Astrocyte (in vitro differentiated cells and primary cell): ENCODE measurements at places on chromosomes 11 and 22.

DNA sequence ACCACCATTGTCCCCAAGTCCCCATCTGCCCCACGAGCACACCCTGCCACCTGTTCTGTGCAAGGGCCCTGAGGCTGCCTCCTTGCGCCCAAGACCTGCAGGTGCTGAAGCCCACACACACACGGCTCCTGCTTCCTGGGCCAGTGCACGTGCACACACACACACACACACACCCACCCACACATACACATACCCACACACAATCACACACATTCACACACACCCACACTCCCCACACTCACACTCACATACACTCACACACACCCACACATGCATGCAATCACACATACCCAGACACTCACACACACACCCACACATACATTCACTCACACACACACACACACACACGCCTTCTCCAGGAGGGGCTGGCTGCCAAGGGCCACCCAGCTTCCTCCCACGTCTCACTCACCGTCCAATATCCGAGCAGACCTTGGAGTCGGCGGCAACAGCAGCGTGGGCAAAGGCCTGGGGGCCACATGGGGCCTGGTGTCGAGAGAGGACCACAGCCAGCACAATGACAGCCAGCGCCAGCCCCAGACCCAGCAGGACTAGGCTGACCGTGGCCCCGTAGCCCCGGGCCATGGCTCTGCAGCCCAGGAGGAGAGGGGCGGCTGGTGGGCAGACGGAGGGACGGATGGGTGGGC is 616 bp downstream of the GGT5 start:
- peak; percentile 61 for DNase-seq

- no peak for DNase-seq
Observed at GRCh38 chr11:1992111-1992510, 5.5 kb downstream of the H19 start.

DNA sequence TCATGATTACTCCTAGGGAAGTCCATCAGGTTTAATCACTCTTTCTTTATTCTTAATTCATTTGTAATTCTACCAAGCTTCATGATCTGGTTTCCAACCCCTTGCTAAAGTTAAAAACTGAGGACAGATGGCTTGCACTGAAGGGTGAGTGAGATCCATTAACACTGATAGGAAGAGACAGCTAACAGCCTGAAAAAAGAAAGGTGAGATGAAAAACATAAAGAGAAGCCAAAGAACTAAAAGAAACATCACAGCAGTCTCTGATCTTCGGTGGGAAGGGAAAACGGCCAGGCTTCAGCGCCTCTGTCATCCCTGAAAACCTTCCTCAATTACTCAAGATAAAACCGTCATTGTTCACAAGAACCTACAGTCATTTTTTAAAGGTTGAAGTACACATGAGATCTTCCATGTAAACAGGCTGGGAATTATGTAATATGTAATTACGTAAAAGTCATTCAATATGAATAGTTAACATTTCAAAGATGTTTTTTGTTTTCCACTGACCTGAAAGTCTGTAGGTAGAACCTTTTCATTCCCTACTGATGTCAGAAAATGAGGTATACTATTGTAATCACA is 41.3 kb downstream of the VSIG10L2 start:
- no peak for DNase-seq

DNA sequence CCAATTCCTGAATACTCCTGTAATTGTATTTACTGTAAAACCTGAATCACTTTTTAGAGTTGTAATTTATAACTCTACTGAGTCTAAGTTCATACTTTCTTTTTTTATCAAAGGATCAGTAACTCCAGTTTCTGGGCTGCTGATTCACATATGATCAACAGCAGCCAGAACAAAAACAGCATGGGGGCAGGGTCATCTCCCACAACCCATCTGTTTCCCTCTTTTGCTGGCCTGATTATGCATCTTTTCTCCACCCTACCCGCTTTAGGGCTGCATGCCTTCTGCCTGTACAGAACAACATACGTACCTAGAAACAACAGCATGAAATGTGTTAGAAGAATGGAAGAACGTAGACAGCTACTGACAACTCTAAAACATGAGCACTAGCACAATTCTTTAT is 76.0 kb downstream of the MRTFA start:
- DNase-seq = peak; percentile 63

- no peak for DNase-seq
Observed at GRCh38 chr11:41851743-41852142, 392.3 kb upstream of the LRRC4C start.
